ENCODE measurements at places on chromosomes 2 and 18. TPM values are rescaled to one million over a fixed set of nuclear protein-coding genes. Genes with fewer than 3 reads are reported as not detected.

GRCh38 chr2:47023332-47023731 is 107.7 kb upstream of the MCFD2 start:
- DNase-seq, result no peak

GRCh38 chr2:191115391-191115790 is 35.4 kb downstream of the STAT4 start:
- no peak for DNase-seq

GRCh38 chr2:49801898-49802450 is 647.7 kb upstream of the FSHR start:
- no peak for DNase-seq

- DNase-seq, result peak; percentile 70
Observed at GRCh38 chr2:15560140-15560987, 770 bp downstream of the NBAS start.

DNA sequence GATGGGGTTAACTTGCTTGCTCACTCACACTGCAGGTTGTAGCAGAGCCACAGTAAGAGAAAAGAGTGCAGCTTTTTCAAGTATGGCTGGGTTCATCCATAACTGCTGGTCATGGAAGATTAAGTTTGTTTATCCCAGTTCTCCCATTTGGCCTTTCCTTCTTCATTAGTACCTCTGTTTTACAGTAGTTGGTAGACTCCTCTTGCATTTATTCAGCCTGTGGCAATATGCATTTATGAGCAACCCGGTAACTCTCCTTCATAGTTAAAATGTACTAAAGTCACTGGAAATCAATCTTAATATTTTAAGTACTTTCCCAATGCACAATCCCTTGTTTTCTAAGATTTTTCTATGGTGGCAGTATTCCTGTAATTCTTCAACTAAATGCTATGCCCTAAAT is 14.0 kb downstream of the FTCDNL1 start:
- DNase-seq, result no peak

DNA sequence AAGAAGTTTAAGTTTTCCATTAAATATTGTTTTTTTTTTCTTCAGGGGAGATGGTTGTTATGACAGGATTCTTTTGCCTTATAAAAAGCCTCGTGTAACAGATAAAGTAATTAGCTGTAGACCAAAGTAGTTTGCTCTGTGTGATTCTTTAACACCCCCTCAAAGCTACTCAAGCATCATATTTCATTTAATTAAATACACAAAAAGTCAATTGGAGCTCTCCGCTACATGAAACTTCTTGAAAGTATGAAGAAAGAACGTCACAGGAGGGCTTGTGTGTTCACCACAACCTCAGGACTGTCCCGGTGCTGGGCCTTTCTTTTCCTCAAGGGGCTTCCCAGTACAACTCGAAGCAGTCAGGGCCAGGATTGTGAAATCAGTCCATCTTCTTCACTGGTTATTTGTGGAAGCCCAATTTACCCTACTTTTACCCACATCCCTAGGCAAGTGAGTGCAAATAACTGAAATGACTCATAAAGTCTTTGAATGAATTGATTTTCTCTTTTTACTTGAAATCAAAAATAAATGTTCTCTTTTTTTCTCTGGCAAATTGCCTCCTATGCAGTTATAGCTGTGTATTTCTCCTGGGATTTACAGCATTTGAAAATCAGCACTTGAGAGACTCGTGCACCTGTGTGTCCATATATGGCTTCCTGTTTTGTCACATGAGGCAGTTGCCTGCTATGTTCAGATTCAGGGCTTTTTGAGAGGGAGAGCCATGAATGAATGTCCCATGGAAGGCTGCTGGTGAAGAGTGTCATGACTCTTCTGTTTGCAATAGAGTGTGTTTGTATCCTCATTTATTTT is 48.6 kb downstream of the LINC00305 start:
- no peak for DNase-seq

- no peak for DNase-seq
Observed at GRCh38 chr2:75063906-75064305, 105.5 kb downstream of the POLE4 start.

- peak; percentile 55 for DNase-seq
Observed at GRCh38 chr2:22521620-22522019, 863.4 kb upstream of the KLHL29 start.

- DNase-seq, result no peak
Observed at GRCh38 chr2:228688007-228688645, 506.6 kb upstream of the SPHKAP start.

DNA sequence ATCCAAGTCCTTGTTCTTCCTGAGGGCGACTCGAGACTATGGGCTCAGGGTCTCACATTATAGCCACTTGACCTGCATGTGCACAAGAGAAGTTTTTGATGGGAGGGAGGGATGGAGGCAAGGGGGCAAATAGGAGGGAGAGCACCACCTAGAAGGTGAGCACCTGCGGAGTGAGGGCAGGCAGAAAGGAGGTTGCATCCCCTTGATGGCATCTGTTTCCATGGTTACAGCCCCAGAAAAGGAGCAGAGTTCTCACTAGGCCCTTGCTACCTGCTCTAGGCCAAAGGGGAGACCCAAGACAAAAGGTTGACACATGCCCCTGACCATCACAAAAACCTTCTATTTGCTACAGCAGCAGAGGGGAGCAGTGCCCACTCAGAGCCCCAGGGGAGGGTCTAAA is 131.5 kb upstream of the SERTAD2 start:
- no peak for DNase-seq

DNA sequence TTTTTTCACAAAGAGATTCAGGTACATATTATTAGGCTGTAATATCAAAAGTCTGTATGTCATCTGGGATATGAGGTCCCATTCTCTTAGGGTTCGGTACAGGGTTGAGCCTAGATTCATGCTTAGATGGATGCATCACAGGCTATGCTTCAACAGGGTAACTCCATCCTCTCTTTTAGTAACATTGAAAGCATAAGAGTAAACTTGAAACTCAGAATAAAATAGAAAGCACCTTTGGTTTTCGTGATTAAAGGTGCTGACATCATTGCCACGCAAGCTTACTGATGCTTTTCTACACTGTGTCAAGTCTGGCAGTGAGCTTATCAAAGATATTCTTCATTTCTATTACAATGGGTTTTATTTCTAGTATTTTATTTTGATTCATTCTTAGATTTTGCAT is 419.1 kb upstream of the DSEL start:
- no peak for DNase-seq

DNA sequence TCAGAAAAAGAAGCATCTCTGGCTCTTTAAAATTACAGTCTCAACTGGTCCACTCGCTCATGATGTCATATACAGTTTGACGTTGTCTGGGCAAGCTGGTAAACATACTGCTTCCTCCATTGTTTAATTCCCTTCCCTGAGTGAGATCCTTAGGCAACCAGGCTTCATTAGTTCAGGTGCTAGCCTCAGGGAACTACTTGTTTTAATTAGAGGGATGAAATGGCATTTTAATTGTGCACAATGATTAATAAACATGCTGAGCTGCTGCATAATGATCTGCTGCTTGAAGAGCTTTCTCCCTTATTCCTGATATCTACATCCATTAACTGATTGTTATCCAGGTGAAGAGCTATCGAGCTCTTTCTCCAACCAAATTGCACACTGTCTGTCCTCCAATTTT is 195.6 kb upstream of the ETAA1 start:
- no peak for DNase-seq

- no peak for DNase-seq
Observed at GRCh38 chr18:55634545-55634944, 46.6 kb upstream of the TCF4 start.

DNA sequence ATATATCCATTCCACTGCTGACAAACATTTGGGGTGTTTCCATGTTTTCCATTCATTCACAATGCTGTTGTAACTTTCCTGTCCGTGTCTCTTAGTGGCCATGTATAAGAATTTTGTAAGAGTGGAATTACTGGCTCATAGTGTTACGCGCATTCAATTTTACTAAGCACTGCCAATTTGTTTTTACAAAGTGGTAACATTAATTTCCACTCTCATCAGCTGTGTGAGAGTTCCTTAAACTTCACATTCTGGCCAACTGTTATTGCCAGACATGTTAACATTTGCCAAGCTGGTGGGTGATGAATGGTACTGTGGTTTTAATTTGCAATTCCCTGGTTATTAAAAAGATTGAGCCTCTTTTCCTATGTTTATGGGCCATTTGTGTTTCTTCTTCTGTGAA is 134.2 kb downstream of the DTNB start:
- DNase-seq, result no peak

GRCh38 chr18:57841568-57841967 is 38.5 kb upstream of the ATP8B1 start:
- no peak for DNase-seq

- DNase-seq, result no peak
Observed at GRCh38 chr2:143142598-143142997, 13.4 kb downstream of the ARHGAP15 start.

DNA sequence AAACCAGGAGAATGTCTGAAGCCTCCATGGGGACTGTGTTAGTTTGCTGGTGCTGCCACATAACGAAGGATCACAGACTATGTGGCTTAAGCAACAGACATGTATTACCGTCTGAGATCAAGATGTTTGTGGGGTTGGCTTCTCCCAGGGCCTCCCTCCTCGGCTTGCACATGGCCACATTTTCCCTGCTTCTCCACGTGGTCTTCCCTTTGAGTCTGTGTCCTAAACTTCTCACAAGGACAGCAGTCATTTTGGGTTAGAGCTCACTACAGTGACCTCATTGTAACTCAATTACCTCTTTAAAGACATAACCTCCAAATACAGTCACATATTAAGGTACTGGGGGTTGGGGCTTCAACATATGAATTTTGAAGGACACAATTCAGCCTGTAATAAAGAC is 44.6 kb upstream of the LPIN2 start:
- no peak for DNase-seq

- peak; percentile 89 for DNase-seq
Observed at GRCh38 chr2:172095146-172095904, 7.4 kb downstream of the DLX2 start.

DSC2 gene
- total RNA-seq, result 68.6 TPM

CROCC2 gene
- not detected for total RNA-seq

HAUS1 gene
- 84.6 TPM for total RNA-seq

PSMA8 gene
- not detected for total RNA-seq
